ENCODE measurements at places on chromosomes 2 and 18.

DNA sequence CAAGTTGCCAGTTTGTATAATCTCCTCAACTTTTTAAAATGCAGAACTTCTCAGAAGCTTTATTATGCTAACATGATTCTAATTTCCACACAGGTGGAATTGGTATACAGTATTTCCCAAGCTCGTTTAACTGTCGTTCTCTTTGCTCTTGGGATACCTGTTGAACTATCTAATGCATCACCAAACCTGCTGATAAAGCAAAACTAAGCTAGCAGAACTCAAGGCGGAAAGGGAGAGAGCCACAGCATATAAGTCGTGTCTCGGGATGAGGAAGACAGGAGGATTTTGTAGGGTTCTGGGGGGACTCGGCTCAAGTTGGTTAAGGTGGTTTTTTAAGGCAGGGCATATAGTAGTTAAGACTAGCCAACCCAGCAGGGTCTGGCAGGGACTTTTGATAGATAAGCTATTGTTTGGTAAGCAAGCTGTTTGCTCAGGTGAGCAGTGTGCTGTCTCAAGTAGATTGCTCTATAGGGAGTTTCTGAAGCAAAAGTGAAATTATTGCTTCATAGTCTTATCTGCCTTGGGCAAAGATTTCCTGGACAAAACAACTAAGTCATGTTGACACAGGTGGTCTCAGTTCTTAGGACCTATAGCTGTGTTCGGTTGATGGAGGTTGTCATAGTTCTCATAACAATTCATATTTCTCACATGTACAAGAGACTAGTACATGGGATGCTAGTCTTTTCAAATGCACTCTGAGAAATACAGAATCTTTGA, 28.2 kb upstream of the CHRNA1 start:
- DNase-seq, result no peak

DNA sequence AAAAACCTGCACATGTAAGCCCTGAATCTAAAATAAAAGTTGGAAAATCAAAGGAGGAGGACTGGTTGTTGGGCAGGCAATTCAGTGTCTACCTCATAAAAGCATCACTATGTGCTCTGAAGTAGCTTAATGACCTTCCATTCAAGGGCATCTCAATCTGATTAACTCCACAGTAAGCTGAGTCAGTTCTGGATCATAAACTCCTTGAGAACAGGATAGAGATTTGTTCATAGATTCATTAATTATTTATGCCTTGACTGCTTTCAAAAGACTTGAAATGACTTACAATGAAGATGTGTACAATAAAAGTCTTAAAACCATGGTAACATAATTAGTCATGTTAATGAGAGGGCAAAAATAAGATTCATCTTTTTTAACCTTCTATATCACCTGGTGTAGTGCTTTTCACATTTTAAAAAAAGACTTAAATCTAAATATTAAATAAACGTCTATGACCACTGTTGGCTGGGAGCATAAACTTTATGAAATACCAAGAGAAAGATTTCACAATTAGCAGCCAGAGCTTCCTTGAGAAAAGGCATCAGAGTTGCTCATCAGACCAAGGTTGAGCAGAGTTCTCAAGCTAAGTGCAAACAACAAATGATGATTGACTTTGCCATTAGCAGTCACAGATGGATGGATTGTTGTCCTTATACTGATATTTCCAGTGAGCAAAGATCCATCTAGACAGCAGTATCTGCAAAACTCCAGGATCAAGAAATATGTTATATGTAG, 237.3 kb upstream of the THUMPD2 start:
- no peak for DNase-seq

DNA sequence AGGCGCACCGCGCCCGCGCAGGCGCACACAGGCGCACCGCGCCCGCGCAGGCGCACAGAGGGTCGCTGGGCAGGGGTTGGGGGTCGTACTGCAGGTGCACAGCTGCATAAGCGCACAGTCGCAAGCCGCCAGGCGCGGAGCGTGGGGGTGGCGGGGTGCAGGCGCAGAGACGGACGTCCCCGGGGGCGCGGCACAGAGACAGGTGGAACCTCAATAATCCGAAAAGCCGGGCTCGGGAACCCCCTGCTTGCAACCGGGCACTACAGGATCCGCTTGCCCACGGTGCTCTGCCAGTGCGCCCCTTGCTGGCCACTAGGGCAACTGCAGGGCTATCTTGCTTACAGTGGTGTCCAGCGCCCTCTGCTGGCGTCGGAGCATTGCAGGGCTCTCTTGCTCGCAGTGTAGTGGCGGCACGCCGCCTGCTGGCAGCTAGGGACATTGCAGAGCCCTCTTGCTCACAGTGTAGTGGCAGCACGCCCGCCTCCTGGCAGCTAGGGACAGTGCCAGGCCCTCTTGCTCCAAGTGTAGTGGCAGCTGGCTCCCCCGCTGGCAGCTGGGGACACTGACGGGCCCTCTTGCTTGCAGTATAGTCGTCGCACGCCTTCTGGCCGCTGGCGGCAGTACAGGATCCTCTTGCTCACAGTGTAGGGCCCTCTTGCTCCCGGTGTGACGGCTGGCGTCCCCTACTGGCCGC, 34.9 kb downstream of the FAM110C start:
- DNase-seq, result peak; percentile 29

GRCh38 chr2:128271911-128272600, 46.6 kb downstream of the HS6ST1 start:
- DNase-seq, result no peak

DNA sequence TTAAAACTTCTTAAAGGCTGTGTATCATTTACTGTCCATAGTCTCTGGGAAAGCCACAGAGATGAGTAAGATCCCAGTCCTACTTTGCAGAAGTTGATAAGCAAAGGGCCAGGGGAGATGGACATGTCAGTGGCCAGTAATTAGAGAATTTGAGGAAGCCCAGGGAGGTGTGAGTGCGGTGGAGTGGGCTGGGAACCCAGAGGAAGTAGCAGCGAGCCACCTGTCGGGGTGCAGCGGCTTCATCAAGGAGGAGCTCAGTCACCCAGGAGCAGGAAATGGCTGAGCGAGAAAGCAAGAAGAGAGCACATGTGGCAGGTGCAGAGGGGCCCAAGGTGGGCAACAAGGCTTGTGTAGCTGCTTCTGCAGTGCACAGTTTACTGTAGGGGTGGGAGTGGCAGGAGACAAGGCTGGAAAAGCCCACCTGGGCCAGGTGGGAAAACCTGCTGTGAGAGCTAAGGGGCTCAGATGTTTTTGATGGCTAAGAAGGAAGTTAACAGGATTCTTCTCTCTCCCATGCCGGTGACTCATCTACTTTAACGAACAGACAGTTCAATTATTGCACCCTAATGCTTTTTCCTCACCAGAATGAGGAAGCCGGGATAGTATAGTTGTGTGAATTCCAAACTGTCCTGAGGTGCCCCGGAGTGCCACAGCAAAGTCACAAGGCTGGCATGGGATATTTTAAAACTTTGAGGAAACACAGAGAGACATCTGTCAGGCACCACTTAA, 34.8 kb upstream of the MGAT5 start:
- DNase-seq, result peak; percentile 71

DNA sequence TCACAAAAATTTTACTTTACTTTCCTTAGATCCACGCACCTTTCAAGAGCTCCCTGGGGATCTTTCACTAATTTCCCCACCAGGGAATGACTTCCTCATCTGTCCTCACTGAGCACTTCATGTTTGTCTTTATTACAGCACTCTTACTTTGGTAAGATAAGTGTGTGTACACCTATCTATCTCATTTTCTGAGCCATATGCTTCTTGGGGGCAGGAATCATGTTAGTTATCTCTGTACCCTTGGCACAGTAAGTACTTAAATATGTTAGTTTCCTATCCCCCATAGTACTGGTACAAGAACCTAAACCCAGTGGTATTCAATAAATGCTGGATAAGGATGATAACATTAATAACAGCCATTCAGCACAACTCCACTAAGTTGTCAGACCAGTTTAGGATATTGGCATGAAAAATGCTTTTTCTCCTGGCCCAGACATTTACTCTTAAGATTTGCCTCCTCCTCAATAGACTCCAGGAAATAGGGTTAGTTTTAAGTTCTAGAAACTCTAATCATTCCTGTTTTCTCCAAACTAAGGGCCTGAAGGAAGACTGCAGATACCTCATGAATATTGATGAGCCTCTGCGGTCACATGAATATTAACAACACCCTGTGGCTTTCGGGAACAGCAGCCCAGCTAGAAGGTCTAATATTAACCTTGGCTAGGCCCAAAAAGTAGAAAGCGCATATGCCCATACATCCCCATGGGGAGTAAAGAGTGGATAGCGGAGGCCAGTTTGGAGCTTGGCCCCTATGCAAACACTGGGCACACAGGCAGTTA, 38.2 kb downstream of the NHEJ1 start:
- no peak for DNase-seq

DNA sequence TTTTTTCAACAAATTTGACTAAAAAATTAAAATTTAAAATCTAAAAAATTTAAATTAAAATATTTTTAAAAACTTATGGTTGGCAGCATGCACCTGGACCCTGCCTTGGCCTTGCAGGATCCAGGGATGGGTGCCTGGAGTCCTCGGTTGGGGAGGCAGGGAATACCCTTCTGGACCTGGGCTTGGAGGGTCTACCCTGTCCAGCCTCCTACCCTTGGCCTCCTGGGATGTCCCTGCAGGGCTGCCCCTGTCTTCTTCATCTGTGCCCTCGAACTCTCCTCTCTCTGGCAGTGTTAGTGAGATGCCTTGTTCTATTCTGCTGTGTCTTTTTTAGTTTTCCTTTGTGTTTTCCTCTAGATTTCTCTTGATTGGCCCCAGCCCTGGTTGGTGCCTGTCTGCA, 68.9 kb upstream of the HAAO start:
- no peak for DNase-seq

Measured in GM06990 (cell line).